ENCODE measurements at places on chromosomes 4 and X. TPM values are rescaled to one million over a fixed set of nuclear protein-coding genes. Genes with fewer than 3 reads are reported as not detected.

The NEIL3 gene
- total RNA-seq = 26.4 TPM

The ADGRL3 gene
- not detected for total RNA-seq

The REPS2 gene
- total RNA-seq = 0.67 TPM

DNA sequence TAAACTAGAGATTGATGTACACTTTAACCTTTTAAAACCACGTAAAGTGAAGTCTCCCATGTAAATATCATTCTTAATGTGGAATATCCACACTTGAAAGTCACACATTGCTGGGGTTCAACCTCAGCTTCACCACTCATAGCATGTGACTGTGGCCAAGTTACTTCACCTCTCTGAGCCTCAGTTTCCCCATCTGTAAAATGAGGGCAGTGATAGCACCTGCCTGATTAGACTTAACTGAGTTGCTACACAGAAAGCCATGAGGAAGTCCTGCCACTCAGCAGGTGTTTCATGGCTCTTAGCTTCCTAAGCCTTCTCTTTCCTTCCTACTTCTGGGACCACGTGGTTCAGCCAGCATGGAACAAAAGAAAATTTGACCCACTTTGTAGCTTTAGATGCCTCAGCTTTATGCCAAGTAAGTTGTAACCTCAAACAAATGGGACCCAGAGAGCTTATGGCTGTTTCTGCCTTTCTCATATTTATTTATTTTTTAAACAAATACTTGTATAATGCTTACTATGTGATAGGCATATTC lies 277.3 kb upstream of the KLF3 start:
- DNase-seq = no peak
- no peak overlapping the region for H3K27ac ChIP-seq
- H3K4me1 ChIP-seq = peaks cover 21% of the 10 kb centered on the region
- H3K4me3 ChIP-seq = no peak overlapping the region

- peak overlapping the region; percentile 66 for H3K27ac ChIP-seq
- no peaks in the 10 kb centered on the region for H3K36me3 ChIP-seq
- peak; percentile 72 for DNase-seq
Measured at GRCh38 chrX:39577985-39578869, 519.5 kb downstream of the BCOR start.

GRCh38 chrX:10160211-10160610 lies 3.4 kb downstream of the CLCN4 start:
- H3K27me3 ChIP-seq = peaks cover 76% of the 10 kb centered on the region
- H3K4me1 ChIP-seq = peaks cover 18% of the 10 kb centered on the region
- H3K27ac ChIP-seq = no peak overlapping the region
- H3K4me3 ChIP-seq = peak overlapping the region; percentile 19
- H3K36me3 ChIP-seq = no peaks in the 10 kb centered on the region

DNA sequence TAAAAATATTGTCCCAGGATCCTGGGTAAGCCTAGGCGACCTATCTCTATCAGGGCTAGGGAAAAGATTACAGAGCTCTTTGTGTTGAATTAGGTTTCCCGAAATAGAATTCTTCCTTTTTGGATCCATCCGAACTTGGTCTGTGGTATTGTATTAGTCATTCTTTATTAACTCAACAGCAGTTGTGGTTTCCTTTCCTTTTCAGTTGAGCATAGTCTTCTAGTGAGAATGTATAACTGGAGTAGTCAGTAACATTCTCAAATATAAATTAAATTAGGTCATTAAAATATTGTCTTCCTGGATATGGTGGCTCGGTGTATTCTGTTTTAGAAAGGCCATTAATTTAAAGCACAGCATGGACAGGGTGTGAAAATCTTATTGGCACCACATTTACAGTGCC lies 520.4 kb downstream of the NLGN4X start:
- H3K36me3 ChIP-seq = no peaks in the 10 kb centered on the region
- H3K4me1 ChIP-seq = no peaks in the 10 kb centered on the region
- no peak overlapping the region for H3K4me3 ChIP-seq
- H3K27ac ChIP-seq = no peak overlapping the region
- DNase-seq = no peak

DNA sequence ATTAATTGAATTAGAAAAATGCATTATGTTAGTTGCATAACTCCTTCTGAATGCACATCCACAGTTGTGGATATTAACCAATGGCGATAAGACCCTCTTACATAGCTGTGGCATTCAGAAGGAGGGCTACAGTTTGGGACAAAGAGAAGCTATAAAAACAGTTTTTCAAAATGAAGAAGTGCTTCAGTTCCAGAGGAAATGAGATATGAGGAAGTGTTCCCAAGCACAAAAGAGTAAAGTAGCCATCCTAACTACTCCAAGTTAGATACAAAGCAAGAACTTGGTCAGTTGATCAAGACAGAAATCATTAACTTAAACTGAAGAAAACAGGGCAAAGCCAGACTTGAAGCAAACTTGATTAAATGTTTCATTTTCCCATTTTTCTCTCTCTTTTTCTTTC lies 17.2 kb upstream of the ADGRL3 start:
- H3K27ac ChIP-seq = no peak overlapping the region
- H3K4me1 ChIP-seq = no peaks in the 10 kb centered on the region
- no peak for DNase-seq
- H3K4me3 ChIP-seq = no peak overlapping the region
- H3K27me3 ChIP-seq = no peaks in the 10 kb centered on the region

DNA sequence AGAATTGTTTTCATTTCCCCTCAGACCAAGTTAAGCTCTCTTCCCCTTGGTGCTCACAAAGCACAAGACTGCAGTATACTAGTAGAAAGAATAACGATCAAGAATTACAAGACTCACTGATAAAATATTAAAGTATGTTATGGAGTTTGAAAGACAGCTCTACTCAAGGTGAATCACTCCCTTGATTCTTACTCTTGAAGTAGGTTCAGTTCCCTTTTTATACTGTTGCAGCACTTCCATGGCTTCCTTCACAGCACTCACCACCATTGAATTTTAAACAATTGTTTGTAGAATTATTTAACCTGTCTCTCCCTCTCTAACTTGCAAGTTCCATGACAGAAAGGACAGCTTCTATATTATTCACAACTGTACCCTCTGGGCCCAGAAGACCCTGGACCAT lies 42.2 kb downstream of the CASK start:
- no peak overlapping the region for H3K4me3 ChIP-seq
- no peak for DNase-seq
- H3K27ac ChIP-seq = no peak overlapping the region
- H3K36me3 ChIP-seq = no peaks in the 10 kb centered on the region
- H3K27me3 ChIP-seq = no peaks in the 10 kb centered on the region

All from activated T-cell treated with anti-CD3 and anti-CD28 coated beads, Interleukin-2, amount 50 U/mL, for 72 hours (primary cell).